ENCODE measurements at places on chromosomes 6 and 20. TPM values are rescaled to one million over a fixed set of nuclear protein-coding genes. Genes with fewer than 3 reads are reported as not detected.
A peak's percentile ranks its signal among the peaks of the same experiment; 100 is the strongest.

- no peak for DNase-seq
Observed at GRCh38 chr20:14979453-14979986, 642.1 kb upstream of the FLRT3 start.

- DNase-seq, result peak; percentile 75
Observed at GRCh38 chr20:63659370-63659769, 1.3 kb downstream of the RTEL1 start.

GRCh38 chr6:19380293-19380692 lies 456.9 kb upstream of the ID4 start:
- DNase-seq, result no peak

DNA sequence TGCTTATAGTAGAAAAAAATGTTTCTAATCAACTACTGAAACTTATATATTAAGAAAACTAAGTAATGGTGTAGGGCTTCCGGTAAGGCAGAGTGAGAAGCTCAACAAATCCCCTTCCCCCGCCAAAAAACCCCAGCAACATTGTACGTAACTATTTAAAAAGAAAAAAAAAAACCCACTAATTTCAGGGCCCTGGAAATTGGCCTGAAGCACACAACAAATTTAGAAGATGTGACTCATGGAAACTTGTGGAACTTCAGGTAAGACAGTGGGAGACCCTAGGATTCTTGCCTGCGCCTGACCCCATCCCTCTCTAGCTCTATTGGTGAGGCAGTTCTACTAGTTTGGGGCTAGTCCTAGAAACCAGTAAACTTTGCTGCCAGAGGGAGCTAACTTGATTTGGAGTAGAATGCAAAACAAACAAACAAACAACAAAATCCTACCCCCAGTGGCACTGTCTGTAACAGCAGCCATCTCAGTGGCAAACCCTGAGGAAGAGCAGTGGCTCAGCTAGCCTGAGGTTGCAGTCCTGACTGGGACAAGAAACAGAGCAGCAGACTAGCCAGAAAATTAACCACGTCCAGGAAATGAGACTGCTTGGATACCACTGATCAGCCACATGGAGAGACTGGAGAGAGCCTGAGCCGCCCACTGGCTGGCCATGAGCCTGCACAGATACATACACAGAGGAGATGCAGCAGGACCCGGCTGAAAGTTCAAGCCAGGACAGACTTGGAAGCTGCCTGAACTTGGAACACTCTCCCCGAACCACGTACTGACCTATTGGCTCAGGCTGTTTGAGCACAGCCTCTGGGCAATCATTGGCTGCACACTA lies 135.1 kb downstream of the TBXT start:
- DNase-seq, result no peak

Gene SLC2A10
- total RNA-seq, result 7.1 TPM

Gene LY6G5C
- total RNA-seq, result 2.5 TPM

GRCh38 chr6:106516616-106517015 lies 112.7 kb downstream of the RTN4IP1 start:
- DNase-seq, result no peak

DNA sequence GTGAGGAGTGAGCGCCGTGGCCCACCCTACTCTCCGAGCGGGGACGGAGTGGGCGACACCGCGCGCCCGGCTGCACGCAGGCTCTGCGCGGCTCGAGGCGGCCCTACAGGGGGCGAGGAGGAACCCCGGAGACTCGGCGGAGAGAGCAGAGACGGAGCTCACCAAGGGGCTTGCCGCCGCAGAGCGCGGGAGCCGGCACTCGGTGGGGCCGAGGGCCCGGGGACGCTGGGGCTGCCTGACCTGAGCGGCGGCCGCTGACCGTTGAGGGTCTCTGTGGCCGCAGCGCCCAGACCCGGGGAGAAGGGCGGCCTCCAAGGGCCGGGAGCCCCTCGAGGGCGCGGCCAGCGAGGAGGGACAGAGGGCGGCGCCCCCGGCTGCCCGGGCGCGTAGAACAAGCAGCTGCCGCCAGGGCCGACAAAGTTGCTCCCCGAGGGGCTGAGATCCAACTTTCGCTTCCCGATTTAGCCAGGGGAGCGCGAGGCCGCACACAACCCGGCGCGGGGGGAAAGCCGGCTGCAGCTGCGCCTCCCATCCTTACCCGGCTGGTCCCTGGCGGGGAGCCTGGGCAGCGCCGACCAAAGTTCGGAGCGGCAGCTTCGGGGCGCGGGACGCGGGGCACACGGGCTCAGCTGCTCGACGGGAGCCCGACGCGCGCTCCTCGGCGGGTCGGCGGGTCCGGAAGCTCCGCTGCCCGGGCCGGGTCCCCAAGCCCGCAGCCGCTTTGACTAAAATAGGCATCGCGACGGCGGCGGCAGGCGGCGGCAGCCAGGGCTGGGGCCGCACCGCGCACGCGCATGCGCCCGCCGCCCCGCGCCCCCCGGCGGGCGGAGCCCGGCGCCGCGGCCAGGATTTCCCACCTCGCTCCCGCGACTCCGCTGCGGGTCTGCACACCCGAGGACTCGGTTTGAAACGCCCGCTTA lies 43.1 kb downstream of the POPDC3 start:
- DNase-seq, result peak; percentile 53

DNA sequence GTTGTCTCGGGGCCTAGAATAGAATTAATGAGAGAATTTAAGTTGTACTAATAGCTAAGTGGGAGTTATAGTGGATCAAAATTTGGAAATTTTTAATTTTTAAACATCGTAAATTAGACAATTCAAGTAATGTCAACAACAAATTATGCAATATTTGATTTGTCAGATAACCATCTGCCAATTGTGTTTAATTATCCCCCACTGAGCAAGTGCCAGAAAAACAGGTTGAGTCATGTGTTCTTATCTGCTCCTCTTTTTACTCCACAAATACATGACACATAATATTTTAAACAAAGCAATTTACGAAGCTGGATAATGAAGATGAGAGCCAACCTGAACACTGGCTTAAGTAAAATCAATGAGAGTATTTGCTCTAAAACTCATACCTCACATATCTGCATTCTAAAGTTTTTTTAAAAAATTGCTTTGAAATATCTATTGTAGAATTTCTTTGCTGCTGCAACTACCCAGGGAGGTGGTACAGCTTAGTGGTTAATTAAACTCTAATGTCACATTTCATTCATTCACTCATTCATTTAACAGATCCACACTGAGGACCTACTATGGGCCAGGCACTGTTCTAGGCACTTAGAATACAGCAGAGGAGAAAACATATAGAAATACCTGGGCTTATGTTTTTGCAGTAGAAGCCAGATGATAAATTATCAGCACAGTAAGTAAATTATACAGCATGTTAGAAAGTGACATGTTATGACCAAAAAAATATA lies 57.1 kb upstream of the MAP7 start:
- no peak for DNase-seq

Gene RWDD2A
- 4.0 TPM for total RNA-seq

GRCh38 chr20:15512916-15513315 lies 1060.3 kb downstream of the KIF16B start:
- DNase-seq, result peak; percentile 17

GRCh38 chr20:43762911-43763310 lies 36.1 kb upstream of the GTSF1L start:
- no peak for DNase-seq

DNA sequence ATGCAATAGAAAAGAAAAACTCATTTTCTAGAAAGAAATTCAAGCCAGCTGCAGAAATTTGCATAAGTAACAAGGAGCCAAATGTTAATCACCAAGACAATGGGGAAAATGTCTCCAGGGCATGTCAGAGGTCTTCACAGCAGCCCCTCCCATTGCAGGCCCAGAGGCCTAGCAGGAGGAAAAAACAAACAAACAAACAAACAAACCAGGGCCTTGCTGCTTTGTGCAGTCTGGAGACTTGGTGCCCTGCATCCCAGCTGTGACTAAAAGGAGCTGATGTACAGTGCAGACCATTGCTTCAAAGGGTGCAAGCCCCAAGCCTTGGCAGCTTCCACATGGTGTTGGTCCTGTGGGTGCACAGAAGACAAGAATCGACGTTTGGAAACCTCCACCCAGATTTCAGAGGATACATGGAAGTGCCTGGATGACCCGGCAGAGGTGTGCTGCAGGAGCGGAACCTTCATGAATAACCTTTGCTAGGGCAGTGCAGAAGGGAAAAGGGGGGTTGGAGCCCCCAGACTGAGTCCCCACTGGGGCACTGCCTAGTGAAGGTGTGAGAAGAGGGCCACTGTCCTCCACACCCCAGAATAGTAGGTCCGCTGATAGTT lies 110.9 kb upstream of the AKAP12 start:
- no peak for DNase-seq

DNA sequence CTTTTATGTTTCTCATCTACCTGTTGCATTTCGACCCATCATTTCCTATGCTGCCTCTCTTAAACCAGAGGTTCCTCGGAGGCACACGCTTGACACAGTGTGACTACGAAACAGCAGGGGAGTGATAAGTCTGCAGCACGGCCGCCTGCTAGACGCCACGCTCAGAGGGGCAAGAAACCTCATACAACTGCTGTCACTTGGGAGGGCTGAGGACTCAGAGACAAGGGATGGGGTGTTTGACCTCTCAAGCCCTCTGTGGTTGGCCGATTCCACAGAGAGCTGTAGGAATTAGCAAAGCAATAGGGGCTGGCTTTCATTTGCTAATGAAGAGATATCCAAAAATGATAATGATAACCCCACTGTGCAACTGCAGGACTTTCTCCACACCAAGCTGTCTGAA lies 372.5 kb downstream of the ZFAND3 start:
- DNase-seq, result no peak

DNA sequence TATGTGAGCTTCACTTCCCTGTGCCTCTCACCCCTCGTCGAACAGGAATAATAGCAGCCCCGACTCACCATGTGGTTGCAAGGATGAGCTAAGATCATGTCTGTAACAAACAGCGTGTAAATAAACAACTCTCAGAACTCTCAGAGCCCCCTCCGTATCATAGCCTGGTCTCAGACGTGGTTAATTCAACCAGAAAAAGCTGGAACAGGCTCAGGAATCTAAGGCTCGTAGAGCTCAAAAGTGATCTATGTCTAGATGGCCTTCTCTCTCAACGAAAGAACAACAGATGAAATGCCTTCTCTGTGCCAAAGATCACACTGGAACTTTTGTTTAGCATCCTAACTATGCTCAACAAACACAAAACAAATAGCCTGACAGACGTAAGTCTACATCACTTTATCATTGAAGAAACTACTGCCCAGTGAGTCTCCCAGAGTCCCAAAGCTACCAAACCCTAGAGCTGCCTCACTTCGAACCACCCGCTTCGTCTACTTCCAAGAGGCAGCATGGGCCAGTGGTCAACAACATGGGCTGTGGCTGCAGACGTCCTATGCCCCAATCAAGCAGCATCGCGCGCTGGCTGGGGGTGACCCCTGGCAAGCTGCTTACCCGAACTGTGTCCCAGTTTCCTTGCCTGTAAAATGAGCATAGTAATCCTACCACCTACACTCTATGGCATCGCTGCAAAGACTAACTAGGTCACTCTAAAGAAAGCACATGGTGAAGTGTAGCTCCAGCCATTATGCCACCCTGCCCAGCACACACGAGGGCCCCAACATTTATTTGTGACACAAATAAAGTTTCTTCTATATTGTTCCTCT lies 35.1 kb downstream of the NFATC2 start:
- DNase-seq, result no peak

Gene VSX1
- total RNA-seq, result 0.41 TPM

- DNase-seq, result peak; percentile 49
Observed at GRCh38 chr6:55174211-55175026, at the start of gene HCRTR2. TSS of gene HCRTR2 (plus strand) at chr6:55174515. CDS start at chr6:55174588, 73 bp downstream.

Gene NKX2-4
- not detected for total RNA-seq

- no peak for DNase-seq
Observed at GRCh38 chr6:79146421-79146820, 68.4 kb upstream of the PHIP start.

GRCh38 chr6:114339706-114340105 lies 3.1 kb downstream of the HS3ST5 start:
- no peak for DNase-seq

DNA sequence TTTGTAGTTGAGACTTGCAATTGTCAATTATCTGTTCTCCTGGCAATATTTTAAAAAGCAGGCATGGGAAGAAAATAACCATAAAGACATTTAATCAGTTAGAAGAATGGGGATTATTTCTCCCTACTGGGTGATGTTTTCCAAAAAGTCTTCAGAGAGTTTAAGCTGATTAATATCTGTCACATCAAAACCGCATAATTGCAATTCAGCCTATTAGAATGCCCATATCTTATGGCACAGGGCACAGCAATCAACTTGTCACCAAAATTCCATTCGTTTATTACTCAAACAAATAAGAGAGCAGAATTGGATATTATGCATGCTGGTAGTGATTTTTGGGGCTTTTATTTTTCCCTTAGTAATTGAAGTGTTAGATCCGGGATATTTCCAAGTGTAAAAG lies 218.7 kb downstream of the RNF144B start:
- no peak for DNase-seq

Gene REM1
- 2.5 TPM for total RNA-seq
